Activated CD4-positive, alpha-beta T cell treated with anti-CD3 and anti-CD28 coated beads for 48 hours (primary cell): ENCODE measurements at places on chromosomes 13 and 19.

- no peak for DNase-seq
Observed at GRCh38 chr13:106596275-106596937, 28.5 kb upstream of the ARGLU1 start.

- no peak for DNase-seq
Observed at GRCh38 chr19:31913103-31913661, 432.2 kb upstream of the ZNF507 start.

DNA sequence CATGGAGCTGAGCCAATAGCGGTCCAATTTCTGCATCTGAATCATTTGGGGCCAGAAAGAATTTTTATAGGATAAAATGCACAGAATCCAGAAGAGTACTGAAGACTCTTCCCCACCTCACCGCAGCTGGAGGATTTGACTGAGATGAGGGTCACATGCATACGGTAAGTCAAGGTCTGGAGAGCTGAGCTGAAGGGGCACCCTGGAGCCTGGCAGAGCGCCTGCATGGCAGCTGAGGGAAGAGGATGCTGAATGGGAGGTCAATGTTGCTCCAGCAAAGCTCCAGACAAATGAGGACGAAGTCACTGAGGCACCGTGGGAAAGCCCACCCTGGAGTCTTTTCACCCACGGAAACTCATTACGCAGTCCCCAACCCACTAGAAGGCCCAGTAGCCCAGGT lies 43.4 kb upstream of the ATP12A start:
- DNase-seq, result no peak

DNA sequence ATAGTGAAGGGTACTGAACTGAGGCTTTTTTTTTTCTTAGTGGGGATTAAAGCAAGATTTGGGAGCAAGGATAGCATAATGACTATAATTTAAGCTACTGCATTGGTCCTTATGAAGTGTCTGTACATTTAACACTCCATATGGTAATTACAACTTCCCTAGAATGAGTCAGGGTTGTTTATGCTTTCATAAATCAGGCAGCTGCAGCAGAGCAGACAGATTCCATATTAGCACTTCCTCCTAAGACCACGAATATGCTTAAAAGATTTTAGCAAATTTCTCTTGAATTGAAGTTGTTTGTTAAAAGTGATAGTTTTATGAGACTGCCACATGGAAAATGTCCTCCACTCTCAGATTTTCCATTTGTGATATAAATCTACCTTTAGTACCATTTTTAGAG lies 401.1 kb upstream of the SPRY2 start:
- no peak for DNase-seq

GRCh38 chr19:29372461-29372860 lies 153.3 kb upstream of the VSTM2B start:
- DNase-seq, result no peak

DNA sequence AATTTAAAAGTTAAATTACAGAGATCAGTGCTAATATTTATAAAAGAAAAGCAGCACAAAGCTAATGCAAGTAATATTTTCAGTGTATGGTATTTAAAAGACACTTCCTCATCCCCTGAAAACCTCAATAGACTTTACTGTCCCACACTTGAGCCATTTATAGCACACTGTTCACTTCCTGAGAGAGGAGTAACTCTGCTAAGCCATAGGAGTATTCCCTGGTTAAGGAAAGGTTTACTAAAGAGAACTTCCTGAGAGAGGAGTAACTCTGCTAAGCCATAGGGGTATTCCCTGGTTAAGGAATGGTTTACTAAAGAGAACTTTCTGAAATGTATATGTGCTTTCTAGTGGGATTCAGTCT lies 159.4 kb downstream of the NHLRC3 start:
- no peak for DNase-seq

GRCh38 chr19:38062959-38063761 lies 156.2 kb downstream of the SIPA1L3 start:
- no peak for DNase-seq

- DNase-seq, result no peak
Observed at GRCh38 chr13:66222926-66223325, 1007.2 kb downstream of the PCDH9 start.

GRCh38 chr13:29523199-29523961 lies 72.1 kb downstream of the SLC7A1 start:
- no peak for DNase-seq

- no peak for DNase-seq
Observed at GRCh38 chr13:76733671-76734070, 152.5 kb downstream of the KCTD12 start.

GRCh38 chr13:93243375-93244063 lies 16.9 kb downstream of the GPC6 start:
- no peak for DNase-seq

DNA sequence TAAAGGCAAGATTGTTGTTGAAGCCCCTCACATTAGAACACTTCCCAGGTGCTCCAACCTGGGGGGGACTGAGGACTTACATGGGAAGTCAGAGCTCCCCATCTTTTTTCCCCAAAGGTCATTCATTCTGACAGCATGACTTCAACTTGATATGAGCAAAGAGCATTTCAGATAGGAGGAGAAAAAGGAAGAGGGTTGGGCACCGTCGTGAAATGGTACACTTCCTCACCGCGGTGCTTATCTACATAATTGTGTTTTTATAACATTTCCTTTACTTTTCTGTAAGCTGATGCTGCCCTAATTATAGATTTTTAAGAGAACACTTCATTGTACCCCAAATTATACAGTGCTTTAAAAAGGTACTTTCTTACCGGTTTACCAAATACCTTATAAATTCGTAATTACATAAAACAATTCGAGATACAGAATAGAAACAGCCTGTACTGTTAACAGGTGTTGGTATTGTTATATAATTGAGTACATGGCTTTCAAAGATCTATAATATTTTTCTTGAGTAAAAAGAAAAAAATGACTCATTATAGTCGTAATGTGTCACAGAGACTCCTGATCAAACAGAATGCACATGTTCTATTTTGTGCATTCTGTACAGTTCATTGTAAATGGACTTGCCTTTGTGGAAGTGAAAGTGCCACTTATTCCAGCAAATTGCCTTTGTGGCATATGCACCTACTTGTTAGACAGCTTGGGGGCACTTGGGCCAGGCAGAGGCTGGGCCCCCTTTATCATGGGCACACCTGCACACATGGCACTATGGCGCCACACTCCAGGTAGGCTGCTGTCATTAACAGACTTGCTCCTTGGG lies 81.8 kb downstream of the GGACT start:
- no peak for DNase-seq

- DNase-seq, result no peak
Observed at GRCh38 chr13:112902101-112902651, 66.8 kb upstream of the MCF2L start.
